ENCODE measurements at places on chromosomes 7 and 10. TPM values are rescaled to one million over a fixed set of nuclear protein-coding genes. Genes with fewer than 3 reads are reported as not detected.

DNA sequence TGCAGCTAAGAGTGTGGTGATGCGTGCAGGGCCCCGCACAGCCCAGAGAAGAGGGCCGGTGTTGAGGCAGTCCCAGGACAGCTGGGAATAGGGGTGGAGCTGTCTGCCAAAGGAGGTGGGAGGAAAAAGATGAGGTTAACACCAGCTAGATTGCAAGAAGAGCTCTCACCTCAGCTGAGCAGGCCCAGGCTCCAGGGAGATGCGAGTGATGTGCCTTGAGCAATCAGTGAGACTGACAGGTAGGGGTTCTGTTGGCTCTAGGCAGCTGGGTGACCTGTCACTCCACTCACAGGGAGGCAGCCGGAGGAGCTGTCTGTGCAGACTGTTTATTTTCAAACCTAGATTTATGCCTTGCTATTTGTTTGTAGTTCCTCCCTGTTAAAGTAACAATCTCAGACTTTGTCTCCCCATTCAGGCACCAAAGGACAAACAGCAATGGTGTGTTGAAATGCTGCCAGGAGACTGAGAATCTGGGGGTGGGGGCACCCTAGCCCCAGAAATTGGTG lies 205.1 kb upstream of the CXCL12 start:
- no peaks in the 10 kb centered on the region for H3K36me3 ChIP-seq
- no peak overlapping the region for H3K4me3 ChIP-seq
- peaks cover 62% of the 10 kb centered on the region for H3K27me3 ChIP-seq
- DNase-seq: no peak
- peaks cover 6% of the 10 kb centered on the region for H3K4me1 ChIP-seq

TCTN3 gene
- total RNA-seq: 21.8 TPM

DNA sequence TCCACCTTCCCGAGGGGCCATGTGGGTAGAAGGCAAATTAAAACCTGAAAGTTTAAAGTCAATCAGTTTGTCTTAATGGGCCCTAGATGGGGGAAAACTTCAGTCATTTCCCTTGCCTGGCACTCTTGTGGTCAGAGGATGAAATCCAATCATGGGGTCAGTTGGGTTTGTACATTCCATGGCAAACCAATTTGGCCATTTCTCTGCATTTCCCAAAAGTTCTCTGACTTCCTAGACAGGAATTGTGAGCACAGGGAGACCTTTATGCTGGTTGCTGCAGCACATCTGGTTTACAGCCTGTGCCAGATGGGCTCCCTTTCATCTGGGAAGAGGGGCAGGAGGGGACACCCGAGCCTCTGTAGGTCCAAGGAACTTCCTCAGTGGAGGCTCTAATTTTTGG lies 113.0 kb downstream of the CYP26A1 start:
- no peak overlapping the region for H3K4me3 ChIP-seq
- H3K4me1 ChIP-seq: peaks cover 16% of the 10 kb centered on the region
- H3K27me3 ChIP-seq: no peaks in the 10 kb centered on the region
- no peak for DNase-seq

- H3K4me3 ChIP-seq: no peak overlapping the region
- peaks cover 4% of the 10 kb centered on the region for H3K27me3 ChIP-seq
- no peaks in the 10 kb centered on the region for H3K4me1 ChIP-seq
- peak; percentile 52 for DNase-seq
- no peak overlapping the region for H3K27ac ChIP-seq
Measured at GRCh38 chr7:38398725-38399321, 125.4 kb upstream of the TARP start.
